Ammon's horn (tissue), 1 donor: ENCODE measurements at places on chromosomes 16 and 17.

DNA sequence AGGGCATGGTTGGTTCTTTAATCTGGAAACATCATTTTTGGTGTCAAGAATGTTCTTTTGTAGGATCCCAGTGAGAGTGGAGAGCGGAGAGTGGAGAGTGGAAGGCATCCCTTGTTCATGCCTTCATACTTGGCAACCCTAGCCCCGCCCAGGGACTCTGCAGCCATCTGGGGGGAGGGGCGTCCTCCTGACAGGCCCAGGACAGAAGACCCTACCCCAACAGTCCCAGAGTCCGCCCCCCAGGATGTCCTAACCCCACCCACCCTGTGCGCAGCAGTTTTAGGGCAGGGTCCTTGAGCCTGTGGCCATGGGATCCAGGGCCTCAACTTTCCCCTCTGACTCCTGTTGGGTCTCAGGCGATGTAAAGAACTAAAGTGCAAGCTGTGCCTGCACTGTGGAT is 4.5 kb downstream of the SLC26A11 start:
- DNase-seq: no peak

DNA sequence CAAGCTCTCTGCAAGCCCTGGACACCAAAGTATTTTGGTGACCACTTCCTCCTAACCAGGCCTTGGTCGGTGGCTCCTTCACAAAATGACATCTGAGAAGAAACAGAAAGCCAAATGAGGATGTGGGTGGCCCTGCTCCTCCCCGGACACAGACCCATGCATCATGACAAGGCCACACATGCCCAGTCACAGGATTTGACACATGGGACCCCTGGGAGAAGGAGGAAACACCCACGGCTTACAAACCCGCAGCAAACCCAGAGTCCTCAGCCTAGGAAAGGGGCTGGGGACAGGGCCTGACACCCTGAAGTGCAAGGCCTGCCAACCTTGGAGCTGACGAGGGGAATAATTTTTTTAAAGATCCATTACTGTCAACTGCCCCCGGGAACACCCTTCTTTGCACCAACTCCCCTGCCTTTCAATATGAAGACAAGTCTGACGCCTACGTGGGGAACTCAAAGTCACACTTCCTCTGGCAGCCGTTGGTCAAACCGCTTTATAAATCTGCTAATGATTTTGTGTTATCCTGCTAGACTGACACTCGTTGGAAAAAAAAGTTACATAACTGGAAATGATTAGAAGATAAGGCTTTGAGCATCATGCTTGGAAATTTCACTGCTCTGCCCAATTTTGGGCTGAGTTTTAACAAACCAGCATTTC is 41.3 kb downstream of the GAS7 start:
- peak; percentile 71 for DNase-seq

GRCh38 chr17:57809879-57810278 is 40.0 kb downstream of the MRPS23 start:
- no peak for DNase-seq

DNA sequence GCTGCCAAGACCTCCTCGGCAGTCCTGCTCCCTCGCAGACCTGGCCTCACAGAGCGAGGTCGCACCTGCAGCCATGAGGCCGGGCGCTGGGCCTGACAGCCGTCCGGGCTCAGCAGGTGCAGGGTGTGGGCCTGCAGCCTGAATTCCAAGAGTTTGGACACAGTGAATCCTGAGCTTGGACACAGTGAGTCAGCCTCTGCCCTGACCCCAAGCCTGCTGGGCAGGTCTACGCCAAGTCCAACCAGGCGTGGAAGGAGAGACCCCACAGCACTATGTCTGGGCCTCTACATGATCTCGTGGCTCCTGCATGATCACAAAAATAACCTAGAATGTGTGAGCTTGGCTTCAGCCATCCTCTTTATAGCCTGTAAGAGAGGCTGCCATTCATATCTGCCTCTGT is 121.0 kb downstream of the C16orf95 start:
- DNase-seq: no peak

DNA sequence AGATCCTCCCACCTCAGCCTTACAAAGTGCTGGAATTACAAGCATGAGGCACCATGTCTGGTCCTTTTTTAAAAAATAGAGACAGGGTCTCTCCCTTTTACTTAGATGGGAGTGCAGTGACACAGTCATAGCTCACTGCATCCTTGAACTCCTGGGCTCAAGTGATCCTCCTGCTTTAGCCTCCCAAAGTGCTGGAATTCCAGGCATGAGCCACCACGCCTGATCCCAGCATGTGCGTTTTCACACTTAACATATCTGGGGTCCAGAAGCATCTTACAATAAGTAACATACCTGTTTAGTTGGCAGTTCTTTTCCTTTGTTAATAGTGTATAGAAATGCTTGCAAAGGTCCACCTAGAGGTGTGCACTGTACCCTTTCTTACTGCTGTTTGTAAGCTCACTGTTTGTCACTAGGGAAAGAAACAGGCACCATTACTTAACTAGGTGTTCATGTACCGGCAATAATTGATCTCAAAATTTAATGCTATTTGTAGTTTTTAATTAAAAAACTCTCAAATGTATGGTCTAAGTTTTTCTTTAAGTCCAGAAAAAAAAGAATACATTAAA is 221.7 kb downstream of the RPTOR start:
- DNase-seq: no peak

GRCh38 chr17:57868007-57868909 is 18.4 kb upstream of the MRPS23 start:
- DNase-seq: peak; percentile 59

DNA sequence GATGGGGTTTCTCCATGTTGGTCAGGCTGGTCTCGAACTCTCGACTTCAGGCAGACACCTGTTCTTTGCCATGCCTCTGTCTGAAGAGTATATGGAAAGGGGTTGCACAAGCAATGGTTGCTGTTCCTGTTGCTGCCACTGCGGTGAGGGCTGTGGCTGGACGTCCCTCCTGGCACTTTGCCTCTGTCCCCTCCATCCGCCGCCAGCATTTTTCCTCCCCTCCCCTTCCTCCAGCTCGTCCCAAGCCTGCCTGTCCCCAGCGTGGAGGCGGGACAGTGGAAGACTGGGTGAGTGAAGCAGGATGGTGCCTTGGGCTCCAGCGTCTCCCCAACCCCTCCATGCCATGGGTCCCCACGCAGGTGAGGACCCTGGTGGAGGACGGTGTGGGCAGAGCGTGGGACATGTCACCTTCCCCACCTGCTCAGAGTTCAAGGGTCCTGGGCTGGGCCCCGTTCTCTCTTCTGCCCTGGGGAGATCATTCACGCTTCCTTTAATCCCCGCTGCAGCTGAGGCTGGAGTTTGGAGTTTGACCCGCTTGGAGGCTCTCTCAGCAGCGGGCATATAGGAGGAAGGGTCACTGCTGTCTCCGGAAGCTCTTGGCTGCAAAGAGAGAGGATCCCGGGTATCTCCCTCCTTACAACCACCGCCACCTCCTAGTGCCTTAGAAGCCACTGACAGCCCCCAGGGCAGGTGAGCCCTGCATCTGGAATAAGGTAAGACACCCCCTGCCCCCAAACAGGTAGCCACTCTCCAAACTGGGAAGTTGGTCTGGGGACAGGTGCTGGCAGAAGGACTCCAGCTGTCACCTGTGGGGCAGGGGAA is at the start of gene SLC5A11:
Gene SLC5A11, plus strand, starts transcription at position 238 of the 822 bp plus-strand sequence. CDS start 12,681 bp downstream, outside the sequence.
- peak; percentile 62 for DNase-seq

DNA sequence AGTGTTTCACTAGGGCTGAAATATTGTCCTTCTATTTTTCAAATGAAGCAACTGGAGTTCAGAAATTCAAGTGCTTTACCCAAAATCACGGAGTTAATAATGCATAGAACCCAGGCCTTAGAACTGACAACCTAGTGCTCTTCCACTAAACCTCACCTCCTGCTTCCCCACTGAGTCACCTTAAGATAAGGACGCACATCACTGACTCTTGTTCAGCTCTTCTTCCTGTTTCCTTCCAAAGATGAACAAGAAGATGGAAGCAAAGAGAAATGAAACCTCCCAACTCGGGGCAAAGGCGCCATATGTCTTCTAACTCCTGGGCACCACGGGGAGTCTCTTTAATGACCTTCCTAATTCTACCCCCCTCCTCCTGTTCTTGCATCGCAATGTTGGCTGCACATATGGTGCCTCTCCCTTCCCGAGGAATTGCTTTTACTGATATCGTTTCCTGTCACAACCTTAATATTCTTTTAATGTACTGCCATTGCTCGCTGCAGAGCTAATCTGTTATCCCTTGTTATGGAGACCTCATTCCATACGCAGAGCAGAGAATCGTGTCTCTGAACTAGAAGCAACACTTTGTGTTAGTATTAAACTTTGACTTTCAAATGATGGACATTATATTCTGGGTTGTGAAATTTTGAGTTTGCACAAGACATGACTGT is 591.4 kb downstream of the TMEM114 start:
- no peak for DNase-seq

- DNase-seq: peak; percentile 42
Measured at GRCh38 chr16:8931859-8932258, 31.8 kb downstream of the USP7 start.

GRCh38 chr17:37643869-37644268 is 623 bp upstream of the DDX52 start:
- DNase-seq: no peak

DNA sequence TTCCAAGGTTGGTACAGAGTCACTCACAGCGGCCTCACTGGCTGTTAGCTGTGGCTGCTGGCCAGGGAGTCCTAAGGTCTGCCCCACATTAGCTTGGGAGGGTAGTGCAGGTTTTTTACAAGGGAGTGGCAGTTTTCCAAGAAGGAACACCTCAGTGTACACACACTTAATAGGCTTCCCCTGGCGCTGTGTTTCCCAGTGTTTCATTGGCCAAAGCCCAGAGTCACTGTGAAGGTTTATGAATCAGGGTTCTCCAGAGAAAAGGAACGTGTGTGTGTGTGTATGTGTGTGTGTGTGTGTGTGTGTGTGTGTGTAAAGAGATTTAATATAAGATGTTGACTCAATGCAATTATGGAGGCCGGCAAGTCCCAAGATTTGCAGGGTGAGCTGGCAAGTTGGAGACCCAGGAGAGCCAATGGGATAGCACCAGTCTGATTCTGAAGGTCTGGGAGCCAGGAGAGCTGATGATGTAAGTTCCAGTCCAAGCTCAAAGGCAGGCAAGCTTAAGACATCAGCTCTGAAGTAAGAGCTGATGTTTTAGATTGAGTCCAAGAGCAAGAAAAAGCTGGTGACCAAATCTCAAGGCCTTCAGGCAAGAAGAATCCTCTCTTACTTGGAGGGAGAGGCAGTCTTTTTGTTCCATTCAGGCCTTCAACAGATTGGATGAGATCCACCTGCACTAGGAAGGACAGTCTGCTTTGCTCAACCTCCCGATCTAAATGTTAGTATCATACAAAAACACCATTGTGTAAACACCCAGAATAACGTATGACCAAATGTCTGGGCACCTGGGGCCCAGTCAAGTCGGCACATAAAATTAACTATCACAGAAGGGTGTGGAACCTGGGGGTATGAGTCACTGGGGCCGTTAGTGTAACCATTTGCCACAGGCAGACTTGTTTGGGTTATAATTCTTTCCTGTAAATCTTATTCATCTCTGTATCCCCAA is 206.8 kb downstream of the PRKCA start:
- DNase-seq: no peak

DNA sequence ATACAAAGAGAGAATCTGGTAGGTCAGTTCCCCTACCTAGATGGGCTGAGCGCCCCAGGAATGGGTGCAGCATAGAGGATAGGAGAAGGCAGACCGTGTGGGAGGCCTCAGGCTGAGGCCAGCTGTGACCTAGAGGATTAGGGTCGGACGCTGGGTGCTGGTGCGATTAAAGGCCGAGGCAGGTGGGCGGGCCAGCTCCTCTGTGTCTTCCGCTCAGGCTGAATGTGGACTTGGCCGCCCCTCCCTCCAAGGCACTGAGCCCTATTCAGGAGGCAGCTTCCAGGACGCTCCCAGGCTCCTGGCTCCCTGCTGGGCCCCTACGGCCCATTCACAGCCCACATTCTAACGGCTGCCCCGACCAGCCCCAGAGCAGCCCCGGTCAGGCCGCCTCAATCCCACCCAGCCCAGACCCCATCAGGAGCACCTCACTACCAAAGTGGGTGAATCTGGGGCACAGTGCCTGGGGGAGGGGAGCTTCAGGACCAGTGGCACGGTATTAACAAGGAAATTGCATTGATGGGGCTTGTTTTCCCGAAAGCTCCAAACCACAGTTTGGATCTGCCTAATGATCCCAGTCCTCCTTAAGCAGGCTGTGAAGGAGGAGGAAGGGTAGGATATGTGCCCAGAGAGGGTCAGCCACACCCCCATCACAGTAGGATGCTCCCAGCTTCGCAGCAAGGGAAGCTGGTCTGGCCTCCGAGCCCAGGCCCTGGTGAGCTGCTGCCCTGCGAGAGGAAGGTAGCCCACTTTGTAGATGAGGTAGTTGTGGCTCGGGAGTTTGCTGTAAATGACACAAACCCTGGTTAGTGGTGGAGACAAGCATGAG is 14.5 kb downstream of the RHBDL3 start:
- DNase-seq: no peak

DNA sequence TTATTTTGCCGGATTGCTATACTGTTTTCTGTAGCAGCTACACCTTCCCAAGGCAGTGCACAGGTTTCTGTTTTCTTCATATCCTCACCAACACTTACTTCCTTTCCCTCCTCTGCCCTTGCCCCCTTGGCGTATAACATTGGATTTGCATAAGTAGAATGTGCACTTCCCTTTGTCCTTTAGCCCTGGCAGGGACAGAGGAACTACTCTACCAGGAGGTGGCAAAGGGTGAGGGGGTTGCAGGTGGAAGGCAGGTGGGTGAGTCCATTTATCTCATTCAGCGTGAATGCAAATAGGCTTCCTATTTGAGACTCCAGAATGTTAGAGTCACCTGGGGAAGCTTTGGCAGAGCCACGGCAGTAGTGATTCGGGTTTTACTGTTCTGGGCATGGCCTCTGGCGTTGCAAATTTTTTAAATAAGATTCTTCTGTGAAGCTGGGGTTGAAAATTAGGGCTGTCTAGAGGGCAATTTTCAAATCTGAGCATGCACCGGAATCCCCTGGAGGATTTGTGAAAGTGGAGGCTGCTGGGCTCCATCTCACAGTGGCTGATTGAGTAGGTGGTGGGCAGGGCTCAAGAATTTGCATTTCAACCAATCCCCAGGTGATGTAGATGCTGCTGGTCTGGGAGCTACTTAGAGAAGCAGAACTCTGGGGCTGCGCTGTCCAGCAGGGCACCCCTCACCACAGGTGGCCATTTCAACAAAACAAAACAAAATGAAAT is 84.7 kb downstream of the PLCG2 start:
- no peak for DNase-seq

- no peak for DNase-seq
Measured at GRCh38 chr16:56362706-56363105, 62.6 kb downstream of the AMFR start.

DNA sequence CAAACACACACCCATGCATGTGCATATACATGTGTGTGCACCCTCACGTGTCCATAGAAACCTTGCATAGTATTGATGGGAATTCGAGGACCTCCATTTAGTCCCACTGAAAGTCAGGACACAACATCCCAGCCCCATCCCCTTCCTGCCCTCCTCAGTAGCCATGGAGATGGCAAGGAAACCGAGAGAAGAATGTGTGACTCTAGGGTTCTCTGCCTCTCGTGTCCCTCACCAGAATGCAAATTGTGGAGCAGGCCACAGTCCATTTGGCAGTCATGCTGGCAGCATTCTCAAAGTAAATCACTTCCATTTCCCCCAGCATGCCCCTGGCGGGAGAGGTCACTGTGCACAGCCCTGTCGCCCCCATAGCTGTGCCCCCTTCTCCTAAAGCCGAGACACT is 141.1 kb downstream of the MSI2 start:
- DNase-seq: peak; percentile 70

GRCh38 chr17:45121055-45121454 is 11.3 kb downstream of the PLCD3 start:
- no peak for DNase-seq
